Stimulated activated CD4-positive, alpha-beta T cell treated with anti-CD3 and anti-CD28 coated beads, TNF-alpha, amount 100 ng/mL, for 24 hours (primary cell): ENCODE measurements at places on chromosomes 2 and 18.
A peak's percentile ranks its signal among the peaks of the same experiment; 100 is the strongest.

GRCh38 chr2:46909771-46910419 is 5.7 kb downstream of the MCFD2 start:
- peak; percentile 30 for DNase-seq

GRCh38 chr2:239745386-239746227 is 279.5 kb downstream of the NDUFA10 start:
- no peak for DNase-seq

GRCh38 chr2:162091325-162092007 is 17.5 kb upstream of the DPP4 start:
- no peak for DNase-seq

DNA sequence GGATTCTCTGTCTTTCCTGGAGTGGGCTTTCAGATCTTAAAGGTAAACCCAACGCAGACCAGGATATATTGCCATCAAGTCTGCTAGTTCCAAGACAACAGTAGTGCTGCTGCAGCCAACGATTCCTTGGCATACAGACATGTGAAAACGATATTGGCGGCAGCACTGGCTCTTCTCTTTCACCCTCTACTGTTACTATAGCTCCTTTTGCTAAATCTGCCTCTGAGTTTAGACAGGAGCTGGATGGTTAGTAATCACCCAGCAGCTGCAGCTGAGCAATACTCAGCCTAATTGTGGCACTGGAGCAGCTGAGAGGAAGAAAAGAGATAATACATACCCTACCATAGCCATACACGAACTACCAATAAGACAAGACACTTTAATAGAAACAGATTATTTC is 4.0 kb downstream of the YES1 start:
- no peak for DNase-seq

- DNase-seq, result no peak
Measured at GRCh38 chr2:222554517-222554916, 101.4 kb downstream of the FARSB start.

DNA sequence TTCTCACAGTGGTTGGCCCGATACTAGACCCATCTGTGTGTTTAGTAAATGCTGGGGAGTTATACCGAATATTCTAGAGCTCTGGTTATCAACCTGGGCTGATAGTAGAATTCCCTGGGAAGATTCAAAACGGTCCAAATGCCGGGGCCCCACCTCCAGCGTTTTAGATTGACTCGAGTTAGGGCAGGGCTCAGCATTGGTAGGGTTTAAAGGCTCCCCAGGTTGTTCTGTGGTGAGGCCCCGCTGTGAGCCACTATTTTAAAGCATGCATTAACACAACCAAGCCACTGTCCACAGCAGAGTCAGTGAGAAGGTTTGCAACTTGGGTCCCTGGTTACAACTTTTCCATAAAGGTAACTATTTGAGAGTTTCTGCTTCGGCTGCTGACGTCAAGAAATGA is 73.6 kb downstream of the DYSF start:
- no peak for DNase-seq

- no peak for DNase-seq
Measured at GRCh38 chr2:231393149-231394131, 2.1 kb upstream of the B3GNT7 start.

- no peak for DNase-seq
Measured at GRCh38 chr2:190446750-190447516, 38.8 kb downstream of the MFSD6 start.

- DNase-seq, result peak; percentile 55
Measured at GRCh38 chr2:231708773-231709635, 679 bp downstream of the PTMA start.

DNA sequence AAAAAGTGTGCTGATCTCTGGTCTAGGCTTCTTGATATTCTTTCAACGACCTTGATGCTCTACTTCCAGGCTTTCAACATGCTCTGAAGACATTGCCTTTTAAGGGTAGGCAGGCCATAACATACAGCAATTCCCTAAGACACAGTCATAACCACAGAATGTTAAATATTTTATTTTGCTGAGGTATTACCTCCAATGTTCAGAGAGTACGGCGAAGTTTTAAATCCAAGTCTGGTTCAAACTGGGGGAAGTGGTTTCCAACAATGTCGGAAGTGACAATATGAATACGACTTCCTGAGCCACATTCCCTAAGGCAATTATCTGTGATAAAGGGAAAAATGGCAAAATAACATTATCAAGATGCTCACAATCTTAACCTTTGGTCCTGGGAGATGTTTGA is 1077.9 kb upstream of the PIK3C3 start:
- DNase-seq, result no peak

DNA sequence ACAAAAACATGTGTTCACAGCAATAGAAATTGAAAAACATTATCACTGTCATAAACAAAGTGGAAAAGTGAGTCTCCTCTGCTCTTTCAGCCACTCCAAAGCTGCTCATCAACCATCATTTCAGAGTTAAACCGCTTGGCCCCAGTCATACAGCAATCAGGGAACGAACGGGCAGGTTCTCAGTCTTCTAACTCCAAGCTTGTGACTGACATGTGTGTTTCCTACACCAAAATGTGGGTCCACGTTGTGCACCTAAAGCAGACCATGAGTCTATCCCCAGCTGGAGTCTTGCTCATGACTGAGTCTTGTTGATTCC is 582.6 kb upstream of the ID2 start:
- DNase-seq, result no peak

DNA sequence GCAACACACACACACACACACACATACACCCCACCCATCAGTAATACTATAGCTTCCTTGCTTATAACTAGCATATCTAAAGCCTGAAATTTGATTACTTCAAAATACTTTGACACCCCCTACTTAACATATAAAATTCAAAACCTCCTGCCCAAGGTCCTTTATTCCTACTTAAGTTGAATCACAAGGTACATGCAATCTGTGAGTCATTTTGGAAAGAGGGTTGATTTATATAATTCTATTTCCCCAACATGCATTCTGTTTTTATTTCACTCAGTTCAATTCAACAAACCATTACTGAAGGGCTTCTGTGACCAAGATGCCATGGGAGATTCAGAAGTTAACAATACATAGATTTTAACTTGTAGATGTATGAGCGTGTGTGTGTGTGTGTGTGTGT is 420.7 kb downstream of the METTL4 start:
- no peak for DNase-seq

GRCh38 chr2:64792300-64792699 is 138.6 kb upstream of the SERTAD2 start:
- no peak for DNase-seq

- no peak for DNase-seq
Measured at GRCh38 chr2:145860083-145860482, 1340.2 kb upstream of the ZEB2 start.

DNA sequence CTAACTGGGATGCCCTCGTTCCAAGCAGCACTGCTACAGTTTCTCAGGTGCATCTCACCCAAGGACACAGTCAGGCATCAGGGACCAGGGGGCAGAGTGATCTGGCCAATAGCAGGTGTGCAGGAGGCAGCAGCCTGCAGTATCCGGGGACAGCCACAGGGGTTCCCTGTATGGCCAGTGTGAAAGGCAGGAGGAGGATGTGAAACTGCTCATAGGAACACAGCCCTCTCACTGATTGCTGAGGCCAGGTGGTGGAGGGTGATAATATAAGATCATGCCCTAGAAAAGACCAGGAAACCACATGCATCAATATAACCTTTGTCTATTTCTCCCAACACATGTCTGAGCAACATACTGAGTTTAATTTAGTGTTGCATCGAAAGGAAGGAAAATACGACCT is 112.7 kb upstream of the TACR1 start:
- no peak for DNase-seq

DNA sequence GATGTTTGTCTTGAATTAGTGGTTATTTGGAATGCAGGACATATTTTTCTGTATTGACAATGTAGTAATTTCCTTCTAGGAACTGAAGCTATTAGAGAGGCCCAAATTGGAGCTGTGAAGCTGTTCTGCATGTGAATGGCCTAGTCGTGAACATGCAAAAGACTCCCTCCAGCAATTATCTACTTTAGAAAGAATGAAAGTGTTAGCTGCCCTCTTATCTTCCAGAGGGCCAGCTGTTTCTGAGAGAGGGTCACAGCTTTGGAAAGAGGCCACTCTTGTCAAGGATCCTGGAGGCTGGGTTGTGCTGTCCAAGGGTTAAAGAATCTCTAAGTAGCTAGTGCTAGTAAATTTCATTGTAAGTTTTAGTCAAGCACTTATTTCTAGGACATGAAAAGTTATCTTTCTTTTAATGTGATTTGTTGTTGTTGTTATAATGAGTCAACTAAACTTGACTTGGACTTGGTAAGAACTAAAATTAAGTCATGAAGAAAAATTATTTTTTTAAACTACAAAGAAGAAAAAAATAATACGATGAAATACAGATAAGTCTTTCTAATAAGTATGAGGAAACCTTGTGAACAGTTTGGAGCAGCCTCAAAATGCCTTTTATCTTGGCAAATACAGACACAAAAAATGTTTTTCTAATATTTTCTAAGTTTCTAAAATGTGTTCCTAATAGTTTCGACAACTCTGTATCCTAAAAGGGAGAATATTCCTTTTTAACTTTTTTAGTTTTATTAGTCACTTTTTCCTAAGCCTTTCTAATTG is 36.8 kb downstream of the DPP4 start:
- no peak for DNase-seq

DNA sequence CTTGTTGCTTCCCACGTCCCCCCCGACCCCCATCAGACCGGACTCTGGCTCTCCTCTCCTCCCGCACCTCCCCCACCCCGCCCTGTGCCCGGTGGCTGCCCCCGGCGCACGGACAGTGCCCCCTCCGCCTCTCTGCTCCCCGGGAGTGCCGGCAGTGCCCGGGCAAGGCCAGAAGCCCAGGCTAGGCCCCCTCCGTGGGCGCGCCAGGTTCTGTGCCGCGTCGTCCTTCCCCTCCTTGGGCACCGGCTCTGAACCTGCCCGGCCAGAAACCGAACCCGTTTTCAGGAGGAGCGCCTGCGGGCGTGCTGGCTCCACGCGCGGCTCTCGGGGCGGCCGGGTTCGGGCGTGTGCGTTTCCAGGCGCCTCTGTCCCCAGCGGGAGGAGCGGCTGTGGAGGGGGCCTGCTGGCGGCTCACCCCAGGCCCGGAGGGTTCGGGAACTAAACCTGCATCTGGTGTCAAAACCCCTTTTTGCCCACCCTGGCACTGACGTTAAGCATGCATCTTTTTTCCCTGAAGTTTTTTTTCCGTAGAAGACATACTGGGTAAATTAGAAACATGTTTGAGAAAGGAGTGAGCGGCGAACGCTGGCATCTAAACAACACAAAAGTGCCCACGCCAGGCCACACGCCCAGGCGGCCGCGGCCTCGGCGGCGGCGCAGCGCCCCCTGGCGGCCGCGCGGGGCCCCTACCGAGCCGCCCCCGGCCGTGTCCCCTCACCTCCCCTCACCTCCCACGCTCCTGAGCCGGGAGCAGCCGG is 123.9 kb upstream of the SLC1A4 start:
- DNase-seq, result no peak
